ENCODE measurements at places on chromosomes 1 and 21.

GRCh38 chr1:159594625-159595405 lies 7.2 kb downstream of the APCS start:
- DNase-seq = no peak

DNA sequence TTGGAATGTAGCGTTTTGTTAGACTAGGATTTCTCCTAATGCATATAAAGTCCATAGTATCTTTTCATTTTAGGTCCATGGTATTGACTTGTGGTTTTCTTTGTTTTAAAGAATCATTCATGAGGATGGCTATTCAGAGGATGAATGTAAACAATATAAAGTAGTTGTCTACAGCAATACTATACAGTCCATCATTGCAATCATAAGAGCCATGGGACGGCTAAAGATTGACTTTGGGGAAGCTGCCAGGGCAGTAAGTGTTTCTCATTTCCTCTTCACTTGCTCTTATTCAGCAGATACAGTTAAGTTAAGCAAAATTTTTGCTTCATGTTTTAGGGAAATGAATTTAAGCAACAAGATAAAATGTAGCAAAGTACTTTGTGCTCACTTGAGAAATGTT lies 25.4 kb downstream of the GNAI3 start:
- no peak for DNase-seq

GRCh38 chr1:978835-979743 lies 2.8 kb downstream of the PERM1 start:
- no peak for DNase-seq

DNA sequence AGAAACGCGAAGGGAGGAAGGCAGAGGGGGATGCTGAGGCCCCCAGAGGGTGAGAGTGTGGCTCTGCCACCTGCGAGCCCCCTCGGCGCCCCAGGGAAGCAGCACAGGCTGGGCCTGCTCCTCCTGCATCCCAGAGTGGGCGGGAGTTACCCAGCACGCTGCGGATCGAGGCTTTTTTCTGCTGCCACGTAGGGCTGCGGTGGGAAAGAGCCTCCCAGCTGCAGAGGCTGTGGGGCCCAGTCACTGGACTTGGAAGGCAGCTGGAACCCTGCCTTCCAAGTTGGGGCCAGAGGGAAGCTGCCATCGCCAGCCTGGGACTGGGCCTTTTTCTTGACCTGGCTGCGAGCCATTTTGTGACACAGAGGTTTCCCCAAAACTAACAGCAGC lies 2.3 kb upstream of the GRIK3 start:
- no peak for DNase-seq

GRCh38 chr1:216785221-216785620 lies 62.0 kb upstream of the ESRRG start:
- DNase-seq = no peak

DNA sequence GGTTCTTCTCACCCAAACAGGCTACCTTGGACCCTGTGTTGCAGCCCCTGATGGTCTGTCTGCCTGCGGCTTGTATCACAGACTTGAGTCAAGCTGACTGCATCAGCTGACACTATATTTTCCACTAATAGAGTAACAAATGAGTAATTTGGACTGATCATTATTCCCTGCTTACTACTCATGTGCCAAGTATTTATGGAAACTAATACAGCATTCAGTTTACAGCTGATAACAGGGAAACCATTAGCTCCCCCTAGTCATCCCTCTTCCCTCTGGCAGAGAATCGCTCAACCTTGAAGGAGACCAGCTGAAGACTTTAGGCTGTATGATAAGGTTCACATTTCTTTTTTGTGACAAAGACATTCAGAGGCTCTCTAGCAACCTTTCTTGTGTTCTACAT lies 116.6 kb upstream of the SYT6 start:
- no peak for DNase-seq

GRCh38 chr1:182700351-182700709 lies 15.9 kb upstream of the RGS8 start:
- no peak for DNase-seq

DNA sequence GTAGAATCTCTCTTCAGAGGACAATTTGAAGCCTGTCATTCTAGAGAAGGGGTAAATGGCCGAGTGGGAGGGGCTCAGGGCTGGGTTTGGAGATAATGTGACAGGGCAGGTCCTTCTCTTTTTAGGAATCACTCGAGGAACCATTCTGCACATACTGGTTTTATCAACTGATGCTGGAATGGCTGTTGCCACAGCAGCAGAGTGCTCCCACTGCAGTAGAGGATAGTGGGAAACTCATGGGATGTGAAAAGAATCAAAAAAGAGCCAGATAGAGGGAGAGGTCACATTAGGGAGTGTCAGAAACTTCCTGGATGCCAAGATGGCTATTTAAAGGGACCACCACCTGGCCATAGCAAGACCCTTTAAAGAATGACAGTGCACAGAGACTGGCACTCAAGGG lies 105.3 kb downstream of the NAV1 start:
- no peak for DNase-seq

GRCh38 chr1:6738987-6739676 lies 37.5 kb upstream of the DNAJC11 start:
- no peak for DNase-seq

GRCh38 chr1:33626801-33627200 lies 154.4 kb downstream of the ZSCAN20 start:
- no peak for DNase-seq

GRCh38 chr21:36681117-36681631 lies 17.7 kb upstream of the SIM2 start:
- no peak for DNase-seq

GRCh38 chr1:100187912-100188311 lies 9.9 kb upstream of the LRRC39 start:
- DNase-seq = no peak

- DNase-seq = no peak
Measured at GRCh38 chr1:186299570-186299969, 75.5 kb downstream of the TPR start.

- no peak for DNase-seq
Measured at GRCh38 chr1:82445827-82446226, 645.1 kb downstream of the ADGRL2 start.

DNA sequence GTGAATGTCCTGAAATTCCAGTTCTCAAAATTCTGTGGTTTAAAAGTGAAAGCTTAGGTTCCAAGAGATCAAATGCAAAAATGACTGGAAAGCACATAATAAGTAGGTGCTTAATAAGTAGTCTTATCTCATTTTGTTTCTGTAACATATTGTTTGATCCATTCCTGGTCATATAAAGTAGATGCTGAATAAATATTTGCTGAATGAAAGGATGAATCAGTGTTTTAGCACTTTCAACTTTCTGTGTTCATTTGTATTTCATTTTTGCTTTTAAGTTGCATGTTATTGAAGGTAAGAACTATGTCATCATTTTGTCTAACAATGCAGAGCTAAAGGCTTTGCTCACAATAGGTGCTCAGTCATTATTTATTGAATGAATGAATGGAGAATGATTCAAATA lies 6.3 kb downstream of the MAST2 start:
- DNase-seq = no peak

DNA sequence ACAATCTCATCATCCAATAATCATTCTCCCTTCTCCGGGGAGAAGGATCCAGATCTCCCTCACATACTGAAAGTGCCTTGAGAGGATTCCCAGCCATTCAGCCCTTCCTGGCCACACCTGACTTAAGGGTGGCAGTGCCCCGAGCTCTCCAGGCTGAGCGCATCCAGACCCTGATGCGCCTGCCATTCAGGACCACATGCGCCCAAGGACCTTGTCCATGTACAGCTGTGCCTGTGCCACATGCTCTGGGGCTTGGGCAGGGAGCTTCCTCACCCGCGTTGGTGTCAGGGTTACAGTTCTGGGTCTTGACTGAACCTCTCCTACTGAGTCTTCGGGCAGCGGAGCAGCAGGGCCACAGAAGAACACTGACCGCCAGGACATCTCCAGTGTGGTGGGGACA lies 121.1 kb downstream of the KIAA0319L start:
- DNase-seq = no peak

- DNase-seq = no peak
Measured at GRCh38 chr1:150808846-150809245, 786 bp upstream of the CTSK start.

- DNase-seq = no peak
Measured at GRCh38 chr1:4319496-4319895, 334.9 kb upstream of the AJAP1 start.

- no peak for DNase-seq
Measured at GRCh38 chr21:23016617-23017016, 2018.4 kb downstream of the NCAM2 start.

All from stimulated activated CD8-positive, alpha-beta memory T cell treated with anti-CD3 and anti-CD28 coated beads, Interleukin-4, amount 100 ng/mL, for 1 hour (primary cell).